ENCODE measurements at places on chromosomes 7 and 10.

DNA sequence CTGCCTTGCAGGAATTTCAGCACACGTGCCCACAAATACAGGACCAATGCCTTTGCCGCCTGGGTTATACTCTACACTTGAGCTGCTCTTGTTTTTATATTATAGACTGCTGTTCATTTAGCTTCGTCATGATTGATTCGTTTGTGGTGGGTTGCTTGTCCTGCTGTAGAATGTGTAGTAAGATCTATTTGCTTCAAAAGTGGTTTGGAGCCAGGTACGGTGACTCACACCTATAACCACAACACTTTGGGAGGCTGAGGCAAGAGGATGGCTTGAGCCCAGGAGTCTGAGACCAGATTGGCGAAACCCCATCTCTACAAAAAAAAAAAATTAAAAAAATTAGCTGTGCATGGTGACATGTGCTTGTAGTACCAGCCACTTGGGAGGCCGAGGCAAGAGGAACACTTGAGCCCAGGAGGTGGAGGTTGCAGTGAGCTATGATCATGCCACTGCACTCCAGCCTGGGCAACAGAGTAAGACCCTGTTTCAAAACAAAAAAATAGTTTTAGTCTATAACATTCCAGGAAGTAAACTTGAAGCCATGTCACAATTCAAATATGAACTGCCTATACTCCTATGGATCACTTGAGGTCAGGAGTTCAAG, 9.0 kb upstream of the RHBDD2 start:
- no peak for DNase-seq

- DNase-seq: no peak
These were observed 184.0 kb downstream of the ADAM12 start for GRCh38 chr10:126204320-126204719.

DNA sequence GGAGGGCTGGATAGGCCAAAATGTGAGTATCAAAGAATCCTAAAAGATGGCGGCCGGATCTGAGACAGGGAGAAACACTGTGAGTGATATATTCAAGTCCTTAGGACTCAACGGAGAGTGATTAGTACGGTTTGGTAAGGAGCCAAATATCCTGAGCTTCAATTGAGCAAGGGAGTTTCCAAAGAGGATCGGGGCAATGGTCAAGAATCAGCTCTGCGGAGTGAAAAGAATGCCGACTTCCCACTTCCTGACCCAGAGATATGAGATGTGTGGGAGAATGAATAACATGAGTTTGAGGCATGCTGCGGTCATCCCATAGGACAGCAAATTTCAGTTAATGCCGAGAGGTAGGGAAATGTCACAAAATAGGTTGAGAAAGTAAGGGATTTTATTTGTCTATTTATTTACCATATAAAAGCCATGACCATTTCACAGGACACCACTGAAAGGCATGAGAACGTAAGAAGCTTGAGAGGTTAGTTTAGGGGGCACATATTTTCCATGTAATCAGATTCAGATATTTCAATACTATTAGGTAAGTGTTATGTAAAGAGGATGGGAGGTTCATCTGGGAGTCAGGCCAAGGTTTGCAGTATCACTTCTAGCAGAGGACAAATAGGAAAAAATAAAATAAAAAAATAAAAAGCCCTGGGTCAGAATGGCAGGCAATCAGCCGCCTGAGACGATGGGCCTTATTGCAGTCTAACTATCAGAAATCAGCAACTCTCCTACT, 165.6 kb downstream of the HGF start:
- DNase-seq: no peak

- no peak for DNase-seq
These were observed 42.3 kb downstream of the SH2D4B start for GRCh38 chr10:80579849-80580637.

DNA sequence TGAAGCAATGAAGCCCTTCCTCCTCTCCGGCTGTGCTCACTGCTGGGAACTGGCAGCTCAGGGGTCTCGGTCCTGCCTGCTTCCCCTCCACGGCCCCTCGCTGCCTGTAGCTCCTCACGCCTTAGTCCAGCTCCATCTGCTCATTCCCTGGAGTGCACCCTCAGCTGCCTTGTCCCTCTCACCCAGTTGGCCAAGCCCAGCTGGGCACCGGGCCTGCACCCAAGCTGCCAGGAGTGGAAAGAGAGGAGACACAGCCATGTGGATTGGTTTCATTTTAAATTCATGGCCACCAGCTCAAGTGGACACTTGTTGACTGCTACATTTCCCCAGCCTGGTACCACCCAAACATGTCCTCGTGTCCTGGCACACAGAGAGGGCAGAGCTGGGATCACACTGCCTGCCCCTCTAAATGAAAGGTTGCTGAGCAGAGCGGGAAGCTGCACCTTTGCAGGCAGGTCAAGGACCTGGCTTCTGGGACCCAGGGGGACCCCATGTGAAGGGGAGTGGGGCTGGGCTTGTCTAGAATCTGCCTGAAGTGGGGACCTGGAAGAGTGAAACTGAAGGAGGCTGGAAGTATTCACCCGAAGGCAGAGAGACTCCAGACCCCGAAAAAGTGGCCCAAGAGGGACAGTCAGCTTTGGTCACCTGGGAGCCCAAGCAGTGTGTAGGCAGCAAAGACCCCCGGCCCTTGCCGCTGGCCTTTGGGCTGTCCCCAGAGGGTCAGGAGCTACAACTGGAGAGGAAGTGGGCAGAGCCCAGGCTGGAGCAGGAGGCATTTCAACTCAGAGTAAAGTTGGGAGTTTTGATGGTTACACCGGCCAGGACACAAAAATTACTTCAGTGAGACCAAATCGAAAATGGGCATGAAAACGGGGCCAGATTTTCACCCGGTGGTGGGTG, 15.0 kb upstream of the BNIP3 start:
- DNase-seq: no peak

GRCh38 chr7:27466703-27467102, 196.0 kb downstream of the HIBADH start:
- no peak for DNase-seq

- DNase-seq: no peak
These were observed 13.2 kb upstream of the UTF1 start for GRCh38 chr10:133216776-133217175.

Data from iPS-NIHi11 (cell line).